ENCODE measurements at places on chromosomes 13 and 19.

DNA sequence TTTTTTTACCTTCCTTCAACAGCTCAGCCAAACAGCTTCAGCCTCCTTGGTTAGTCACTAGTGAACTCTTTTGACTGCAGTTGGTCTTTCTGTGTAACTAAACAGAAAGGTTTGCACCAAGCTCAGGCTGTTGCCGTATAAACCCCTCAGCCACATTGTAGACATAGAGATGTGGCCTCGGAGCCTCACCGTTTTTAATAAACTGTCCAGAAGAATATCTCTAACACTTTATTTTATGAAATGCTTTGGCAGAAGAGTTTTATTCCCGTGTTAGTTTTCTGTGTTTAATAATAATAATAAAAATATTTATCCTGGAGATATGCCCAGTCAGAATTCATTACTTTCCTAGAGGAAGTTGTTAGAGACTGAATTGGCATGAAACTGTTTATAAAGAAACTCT is 171.7 kb upstream of the MAB21L1 start:
- DNase-seq, result no peak

- no peak for DNase-seq
Measured at GRCh38 chr13:98216135-98216565, 39.1 kb upstream of the RNF113B start.

DNA sequence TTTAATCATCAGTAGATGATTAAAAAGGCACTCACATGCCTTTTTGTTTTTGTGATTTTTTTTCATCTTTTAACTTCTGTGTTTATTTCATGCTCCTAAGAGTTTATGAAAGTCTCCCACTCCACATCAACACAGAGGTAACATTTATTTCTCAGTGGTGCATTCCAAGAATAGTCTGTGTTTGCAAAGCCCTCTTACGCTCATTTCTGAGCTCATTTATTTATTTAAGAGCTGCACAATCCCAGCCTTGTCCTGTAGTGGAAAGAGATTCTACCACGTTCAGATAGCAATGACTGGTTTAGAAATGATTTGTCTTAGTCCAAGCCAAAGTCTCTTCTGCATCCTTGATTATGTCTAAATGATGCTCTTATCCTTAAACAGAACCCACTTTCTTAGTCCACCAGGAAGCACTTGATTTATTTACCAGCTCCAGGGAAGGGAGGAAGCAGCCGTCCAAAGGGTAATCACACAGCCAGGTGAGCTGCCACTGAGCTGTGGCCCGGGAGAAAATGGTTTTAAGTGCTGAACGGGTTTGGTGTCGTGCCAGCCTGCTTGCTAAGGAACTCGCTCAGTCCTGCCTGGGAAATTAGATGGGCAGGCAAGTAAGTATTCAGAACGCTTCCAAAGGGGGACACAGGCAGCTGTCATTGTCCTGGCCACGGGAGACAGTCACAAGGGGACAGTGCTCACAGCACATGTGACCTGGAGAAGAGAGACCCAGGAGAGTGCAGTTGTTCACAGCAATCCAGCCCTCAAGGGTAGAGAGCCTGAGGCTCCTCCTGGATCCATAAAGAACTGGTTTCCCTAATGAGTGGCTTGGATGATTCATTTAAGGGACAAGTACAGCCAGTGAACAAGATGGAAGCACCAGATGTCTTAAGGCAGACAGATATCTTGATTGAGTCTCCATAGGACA is 131.8 kb upstream of the WASF3 start:
- no peak for DNase-seq

GRCh38 chr13:67343777-67344176 is 113.6 kb upstream of the PCDH9 start:
- DNase-seq, result no peak

DNA sequence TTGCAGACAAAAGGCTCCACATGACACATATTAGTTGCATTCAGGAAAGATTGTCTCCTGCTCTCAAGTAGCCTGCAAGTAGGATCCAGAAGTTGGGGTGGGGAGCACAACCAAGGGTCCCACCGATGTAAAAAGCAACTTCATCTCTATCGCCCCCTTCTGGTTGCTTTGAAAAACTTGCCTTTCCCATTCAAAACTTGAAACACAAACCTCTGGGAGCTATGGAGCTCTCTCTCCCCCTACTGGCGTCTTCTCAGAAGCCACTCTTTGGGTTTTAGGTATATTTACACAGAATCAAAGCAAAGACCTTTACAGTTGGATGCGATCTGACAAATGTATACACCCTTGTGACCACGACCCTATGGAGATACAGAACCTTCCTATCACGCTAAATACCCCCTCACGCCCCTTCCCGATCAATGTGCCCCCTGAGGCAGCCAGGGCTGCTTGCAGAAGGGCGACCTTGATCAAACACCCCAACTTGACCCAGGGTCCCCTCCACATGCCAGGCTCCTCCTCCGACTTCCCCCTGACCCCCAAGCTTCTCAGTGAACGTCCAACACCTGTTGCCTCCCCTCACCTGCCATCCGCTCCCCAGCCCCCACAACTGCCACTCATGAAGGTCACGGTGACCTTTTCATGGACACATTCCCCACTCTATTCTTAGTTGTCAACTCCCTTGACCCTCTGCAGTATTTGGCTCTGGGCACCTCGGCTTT is 10.1 kb downstream of the NOSIP start:
- peak; percentile 62 for DNase-seq

- no peak for DNase-seq
Measured at GRCh38 chr19:36421749-36422481, 3.5 kb upstream of the ZFP82 start.

DNA sequence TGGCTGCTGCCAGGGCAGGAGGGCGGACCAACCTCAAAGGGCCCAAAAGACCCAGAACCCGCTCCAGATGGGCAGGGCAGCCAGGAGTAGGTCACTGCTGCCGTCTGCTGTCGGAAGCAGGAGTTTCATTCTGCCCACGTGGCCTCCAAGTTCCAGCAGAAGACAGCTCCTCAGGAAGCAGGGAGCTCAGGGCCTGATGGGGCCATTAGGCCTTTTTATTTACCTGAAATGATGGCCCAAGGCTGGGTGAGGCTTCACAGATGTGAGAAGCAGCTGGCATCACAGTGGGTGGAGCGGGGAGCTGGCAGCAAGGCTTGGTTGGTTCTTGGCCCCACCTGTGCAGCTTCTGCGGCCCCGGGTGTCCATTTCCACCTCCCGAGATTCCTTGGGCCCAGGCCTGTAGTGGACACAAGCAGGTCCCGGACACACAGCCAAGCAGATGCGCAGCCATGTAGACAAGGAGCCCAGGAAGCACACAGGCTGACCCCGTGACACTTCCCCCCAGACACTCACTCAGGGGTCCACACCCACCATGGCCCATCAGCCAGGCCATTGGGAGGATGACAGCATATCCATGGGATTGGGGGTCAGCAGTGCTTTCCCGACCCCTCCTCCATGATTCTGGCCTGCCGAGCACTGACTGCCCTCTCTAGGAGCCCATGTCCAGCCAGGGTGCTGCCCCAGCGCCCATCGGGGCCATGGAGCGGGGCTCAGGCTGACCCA is 26.4 kb downstream of the C13orf46 start:
- DNase-seq, result no peak

- no peak for DNase-seq
Measured at GRCh38 chr13:42279080-42279479, 7.1 kb downstream of the AKAP11 start.

DNA sequence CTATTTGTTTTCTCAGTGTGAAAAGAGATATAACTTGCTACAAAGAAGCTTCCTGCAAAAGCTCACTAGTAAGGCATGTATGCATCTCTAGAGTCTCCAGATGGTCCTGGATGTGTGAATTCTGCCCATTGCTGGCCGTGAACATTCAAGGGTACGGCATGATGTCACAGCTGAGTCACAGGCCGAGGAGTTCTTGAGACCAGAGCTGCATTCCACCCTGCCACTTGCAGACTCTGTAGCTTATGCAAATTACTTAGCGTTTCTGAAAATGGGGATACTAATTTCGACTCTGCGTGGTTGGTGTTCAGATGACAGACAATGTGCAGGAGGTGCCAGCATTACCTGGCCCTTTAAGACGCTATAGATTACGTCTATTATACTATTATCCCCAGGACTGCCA is 470.7 kb downstream of the ZNF536 start:
- DNase-seq, result no peak

DNA sequence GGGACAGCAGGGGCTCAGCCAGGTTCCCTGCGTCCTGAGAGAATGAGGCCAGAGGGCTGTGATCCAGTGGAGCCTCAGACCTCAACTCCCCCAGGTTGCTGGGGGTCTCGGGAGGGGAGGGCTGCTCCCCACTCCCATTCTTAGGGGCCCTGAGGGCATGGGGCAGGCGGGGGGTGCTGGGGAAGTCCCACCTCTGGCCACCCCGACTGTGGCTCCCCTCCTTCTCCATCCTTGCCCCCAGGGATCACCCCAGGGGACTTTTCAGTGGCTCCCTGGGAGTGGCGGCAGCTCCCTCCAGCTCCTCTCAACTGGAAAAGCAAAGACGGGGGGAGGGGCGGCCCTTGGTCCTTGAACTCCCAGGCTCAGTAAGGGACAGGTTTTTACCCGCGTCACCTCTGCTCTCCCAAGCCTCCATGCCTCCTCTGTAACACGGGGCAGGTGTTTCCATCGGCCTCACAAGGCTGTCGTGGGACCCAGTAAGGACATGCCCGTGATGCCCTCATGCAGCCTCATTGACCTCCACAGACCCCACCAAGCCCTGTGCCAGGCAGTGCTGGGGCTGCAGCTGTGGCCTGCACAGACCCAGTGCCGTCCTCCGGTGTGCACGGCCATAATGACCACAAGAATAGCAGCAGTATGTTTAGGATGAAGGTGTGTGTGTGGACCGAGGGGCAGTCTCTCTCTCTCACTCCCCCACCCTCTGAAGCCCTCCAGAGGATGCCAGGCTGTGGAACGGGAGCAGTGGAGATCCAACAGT is 11.6 kb upstream of the TOMM40 start:
- no peak for DNase-seq

GRCh38 chr13:33545492-33545891 is 259.9 kb upstream of the STARD13 start:
- DNase-seq, result no peak

- no peak for DNase-seq
Measured at GRCh38 chr13:86907156-86907555, 764.0 kb upstream of the SLITRK5 start.

DNA sequence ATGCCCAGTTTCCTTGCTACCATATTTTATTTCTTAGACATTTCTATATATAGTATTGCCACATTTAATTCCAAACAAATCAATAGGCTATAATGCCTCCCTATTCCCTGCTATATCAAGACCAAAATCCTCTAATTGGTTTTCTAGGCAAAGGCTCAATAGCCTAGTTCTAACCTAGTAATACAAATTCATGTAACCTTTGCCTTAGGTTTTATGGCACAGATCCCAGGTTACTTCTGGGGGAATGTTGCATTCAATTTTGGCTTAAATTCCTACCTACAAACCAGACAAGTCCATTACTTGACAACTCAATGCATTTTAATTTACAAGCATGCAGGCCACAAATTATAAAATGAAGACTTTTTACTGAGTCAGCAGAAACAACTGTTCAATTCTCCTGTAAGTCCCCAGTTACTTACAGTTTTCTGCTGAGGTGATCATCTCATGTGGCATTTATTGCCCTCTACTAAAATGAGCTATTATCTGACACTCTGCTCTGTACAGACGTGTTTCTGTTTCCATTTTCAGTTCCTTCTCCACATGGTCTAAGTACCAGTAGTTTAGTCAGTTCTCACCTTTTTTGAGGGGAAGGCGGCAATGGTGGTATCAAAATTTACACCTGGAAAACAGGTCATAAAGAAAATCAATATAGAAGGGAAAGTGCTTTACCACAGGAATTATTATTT is 11.7 kb downstream of the KCNRG start:
- no peak for DNase-seq

GRCh38 chr13:30466358-30466714 is 600 bp upstream of the HMGB1 start:
- DNase-seq, result no peak

- no peak for DNase-seq
Measured at GRCh38 chr19:39426170-39426569, 9.6 kb downstream of the RPS16 start.

DNA sequence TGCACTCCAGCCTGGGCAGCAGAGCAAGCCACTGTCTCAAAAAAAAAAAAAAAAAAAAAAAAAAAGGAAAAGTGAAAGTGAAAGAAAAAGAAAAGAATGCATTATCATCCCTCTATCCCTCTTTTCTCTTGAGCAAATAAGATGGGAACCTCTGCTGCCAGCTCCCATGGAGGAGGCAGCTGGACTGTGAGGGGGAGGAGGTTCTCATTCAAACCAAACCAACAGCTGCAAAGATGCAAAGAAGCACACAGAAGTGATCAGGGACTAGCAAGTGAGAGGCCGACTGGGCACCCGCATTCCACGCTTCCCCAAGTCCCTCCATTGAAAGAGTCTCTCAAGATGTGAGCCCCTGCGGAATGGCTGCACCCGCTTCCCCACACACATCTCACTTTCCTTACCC is 63.5 kb downstream of the TSHZ3 start:
- DNase-seq, result no peak

GRCh38 chr13:110813646-110814624 is 100.4 kb downstream of the ING1 start:
- DNase-seq, result no peak

DNA sequence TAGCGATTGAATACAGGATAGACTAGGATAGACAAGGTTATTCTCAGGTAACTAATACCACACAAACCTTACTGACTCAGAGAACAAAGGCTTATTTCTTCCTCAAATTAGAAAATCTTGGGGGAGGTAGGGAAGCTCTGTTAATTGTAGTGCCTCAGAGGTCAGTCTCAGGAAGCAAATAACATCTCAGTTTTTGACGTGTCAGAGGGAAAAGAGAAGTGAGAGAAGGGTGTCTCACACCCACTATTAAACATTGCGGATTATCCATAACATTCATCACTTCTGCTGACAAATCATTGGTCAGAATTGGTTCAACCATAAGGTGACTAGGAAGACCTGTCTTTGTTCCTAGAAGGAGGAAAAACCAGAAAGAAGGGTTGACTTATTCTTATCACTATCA is 579.4 kb upstream of the MIR17HG start:
- no peak for DNase-seq

GRCh38 chr19:57620673-57621348 is 6.8 kb downstream of the ZNF134 start:
- no peak for DNase-seq

DNA sequence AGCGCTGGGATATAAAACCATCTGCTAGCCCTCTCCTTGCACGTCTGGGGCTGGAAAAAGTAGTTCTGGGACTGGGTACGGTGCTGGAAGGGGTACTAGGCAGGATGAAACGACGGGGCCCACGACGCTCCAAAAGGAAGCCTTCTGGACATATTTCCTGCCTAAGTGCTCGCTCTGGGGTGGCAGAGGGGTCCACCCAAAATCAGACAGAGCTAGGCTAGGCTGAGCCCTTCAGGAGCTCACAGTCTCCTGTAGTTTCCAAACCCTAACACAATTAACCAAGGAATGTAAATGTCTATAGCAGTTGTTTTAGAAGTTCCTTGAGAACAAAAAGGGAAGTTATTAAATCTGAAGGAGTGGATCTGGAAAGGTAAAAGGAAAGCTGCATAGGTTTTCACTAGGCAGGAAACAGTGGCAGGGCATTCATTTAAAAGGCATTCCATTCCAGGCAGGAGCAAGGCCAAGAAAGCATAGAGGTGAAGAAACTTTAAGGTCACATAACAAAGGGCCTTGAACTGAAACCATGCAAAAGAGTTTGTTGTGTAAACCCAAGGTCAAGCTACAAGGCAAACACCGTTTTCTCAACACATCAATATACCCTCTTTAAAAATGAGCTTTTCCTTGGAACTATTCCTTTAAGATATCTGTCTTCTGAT is 634 bp upstream of the DIAPH3 start:
- no peak for DNase-seq
